Activated CD4-positive, alpha-beta memory T cell treated with anti-CD3 and anti-CD28 coated beads, Interleukin-2, amount 10 ng/mL, durations not matched to agents 7 days and 5 days (primary cell): ENCODE measurements at places on chromosomes 6 and 20. TPM values are rescaled to one million over a fixed set of nuclear protein-coding genes. Genes with fewer than 3 reads are reported as not detected.

GRCh38 chr6:169866140-169866534, 114.7 kb downstream of the ERMARD start:
- no peaks in the 10 kb centered on the region for H3K27me3 ChIP-seq
- DNase-seq, result no peak
- no peaks in the 10 kb centered on the region for H3K36me3 ChIP-seq
- H3K4me3 ChIP-seq, result no peak overlapping the region

DNA sequence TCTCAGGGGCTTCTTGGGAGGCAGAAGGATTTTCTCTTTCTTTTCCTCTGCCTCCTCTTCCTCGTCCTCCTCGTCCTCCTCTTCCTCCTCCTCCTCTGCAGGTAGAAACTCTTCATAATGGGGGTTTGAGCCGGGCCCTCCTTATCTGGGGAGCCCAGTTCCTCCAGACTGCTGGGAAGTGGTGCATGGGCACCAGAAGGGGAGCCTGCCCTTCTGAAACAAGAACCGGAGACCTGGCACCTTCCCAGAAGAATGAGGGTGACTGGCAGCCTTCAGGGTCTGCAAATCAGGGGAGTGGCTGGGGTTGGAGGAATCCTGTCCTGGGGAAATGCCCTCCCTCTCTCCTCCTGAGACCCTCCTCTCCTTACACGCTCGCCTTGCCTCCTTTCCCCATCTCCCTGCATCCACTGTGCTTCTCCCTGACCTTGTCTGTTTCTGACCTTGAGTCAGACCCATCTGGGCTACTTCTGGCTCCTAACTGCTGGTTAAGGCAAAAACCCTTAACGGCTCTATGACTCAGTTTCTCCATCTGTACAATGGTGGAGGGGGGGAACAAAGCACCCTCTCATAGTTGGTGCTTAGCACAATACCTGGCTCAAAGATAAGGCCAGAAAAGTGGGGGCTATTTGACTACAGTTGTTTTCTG, 1.7 kb downstream of the TULP1 start:
- H3K27me3 ChIP-seq, result peaks cover 26% of the 10 kb centered on the region
- no peak overlapping the region for H3K27ac ChIP-seq
- no peak for DNase-seq
- no peaks in the 10 kb centered on the region for H3K36me3 ChIP-seq
- no peak overlapping the region for H3K4me3 ChIP-seq
- no peaks in the 10 kb centered on the region for H3K4me1 ChIP-seq

DNA sequence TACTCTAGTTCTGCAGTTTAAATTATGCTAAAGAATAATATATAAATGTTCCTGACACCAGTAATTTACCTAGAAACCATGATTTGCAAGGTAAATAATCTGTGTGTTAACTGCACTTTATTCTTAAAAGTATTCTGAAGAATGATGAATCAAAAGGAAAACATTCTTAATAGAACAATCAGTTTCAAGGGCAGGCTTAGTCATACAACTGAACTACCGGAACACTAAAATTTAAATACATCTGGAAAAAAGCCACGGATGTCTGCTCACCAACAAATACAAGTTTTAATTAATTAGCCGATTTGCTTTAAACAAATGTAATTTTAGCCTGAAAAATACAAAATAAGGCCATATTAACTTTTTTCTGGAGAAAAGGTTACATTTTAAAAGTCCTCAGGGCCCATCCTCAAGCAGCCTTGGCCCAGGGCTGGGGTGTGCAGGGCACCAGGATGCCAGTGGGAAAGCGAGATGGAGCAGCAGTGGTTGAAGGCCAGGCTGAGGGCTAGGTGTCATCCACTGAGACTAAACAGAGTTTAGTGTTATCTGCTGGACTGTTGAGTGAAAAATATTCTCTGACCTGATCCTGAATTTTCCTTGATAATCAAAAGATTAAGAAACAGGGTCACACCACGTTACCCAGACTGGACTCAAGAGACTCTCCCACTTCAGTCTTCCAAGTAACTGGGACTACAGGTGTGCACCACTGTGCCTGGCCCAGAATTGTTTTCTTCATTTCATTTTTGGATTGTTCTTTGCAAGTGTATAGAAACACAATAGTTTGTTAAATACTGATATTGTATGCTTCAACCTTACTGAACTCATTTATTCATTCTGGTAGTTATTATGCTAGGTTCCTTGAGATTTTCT, 88.2 kb upstream of the DST start:
- H3K27ac ChIP-seq, result no peak overlapping the region
- H3K27me3 ChIP-seq, result peaks cover 4% of the 10 kb centered on the region
- no peak for DNase-seq
- no peaks in the 10 kb centered on the region for H3K4me1 ChIP-seq
- H3K4me3 ChIP-seq, result no peak overlapping the region

- H3K27ac ChIP-seq, result no peak overlapping the region
- H3K36me3 ChIP-seq, result no peaks in the 10 kb centered on the region
- no peak overlapping the region for H3K4me3 ChIP-seq
- H3K27me3 ChIP-seq, result no peaks in the 10 kb centered on the region
- DNase-seq, result no peak
Measured at GRCh38 chr6:126949786-126950185, 168.7 kb upstream of the RSPO3 start.

DNA sequence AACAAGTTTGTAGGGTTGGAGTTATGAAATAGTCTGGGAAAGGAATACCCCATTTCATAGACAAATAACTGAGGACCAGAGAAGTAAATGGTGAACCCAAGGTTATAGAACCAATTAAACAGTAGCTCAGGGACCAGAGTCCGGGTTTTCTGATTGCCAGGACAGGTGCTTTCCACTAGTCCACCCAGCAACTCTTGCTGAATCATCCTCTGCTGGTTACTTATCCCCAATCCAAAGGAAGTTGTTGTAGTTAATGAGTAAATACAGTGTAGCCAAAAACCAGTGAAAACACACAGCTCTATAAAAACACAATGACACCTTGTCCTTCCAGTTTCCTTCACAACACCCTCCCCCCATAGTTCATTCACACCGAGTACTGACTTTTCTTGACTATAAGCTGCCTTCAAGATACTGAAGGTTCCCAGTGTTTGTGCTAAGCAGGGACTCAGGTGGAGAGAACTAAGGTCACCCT, 766 bp upstream of the TINAG start:
- H3K27me3 ChIP-seq, result no peaks in the 10 kb centered on the region
- DNase-seq, result no peak
- no peak overlapping the region for H3K27ac ChIP-seq

DNA sequence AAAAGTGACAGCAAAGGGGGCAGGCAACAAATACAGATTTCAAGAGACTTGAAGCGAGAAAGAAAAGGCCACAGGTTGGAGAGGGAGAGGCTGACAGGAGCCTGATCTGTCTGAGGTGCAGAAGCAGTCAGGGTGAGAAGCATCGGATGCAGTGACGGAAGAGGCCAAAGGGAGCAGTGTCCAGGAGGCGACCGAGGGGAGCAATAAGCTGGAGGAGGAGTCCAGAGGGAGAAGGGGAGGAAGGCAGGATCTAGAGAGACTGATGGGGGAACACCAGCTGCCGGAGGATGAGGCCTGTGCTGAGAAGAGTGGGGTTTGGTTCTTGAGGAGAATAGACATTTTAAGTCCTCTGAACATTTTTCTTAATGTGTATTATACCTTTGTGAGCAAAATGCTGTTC, 23.8 kb downstream of the FARS2 start:
- peaks cover 8% of the 10 kb centered on the region for H3K36me3 ChIP-seq
- no peaks in the 10 kb centered on the region for H3K27me3 ChIP-seq
- H3K4me1 ChIP-seq, result peaks cover 68% of the 10 kb centered on the region
- no peak overlapping the region for H3K27ac ChIP-seq

GRCh38 chr6:72246926-72247325, 360.6 kb downstream of the RIMS1 start:
- no peak overlapping the region for H3K27ac ChIP-seq
- H3K4me1 ChIP-seq, result no peaks in the 10 kb centered on the region
- H3K4me3 ChIP-seq, result no peak overlapping the region
- DNase-seq, result no peak
- no peaks in the 10 kb centered on the region for H3K36me3 ChIP-seq

DNA sequence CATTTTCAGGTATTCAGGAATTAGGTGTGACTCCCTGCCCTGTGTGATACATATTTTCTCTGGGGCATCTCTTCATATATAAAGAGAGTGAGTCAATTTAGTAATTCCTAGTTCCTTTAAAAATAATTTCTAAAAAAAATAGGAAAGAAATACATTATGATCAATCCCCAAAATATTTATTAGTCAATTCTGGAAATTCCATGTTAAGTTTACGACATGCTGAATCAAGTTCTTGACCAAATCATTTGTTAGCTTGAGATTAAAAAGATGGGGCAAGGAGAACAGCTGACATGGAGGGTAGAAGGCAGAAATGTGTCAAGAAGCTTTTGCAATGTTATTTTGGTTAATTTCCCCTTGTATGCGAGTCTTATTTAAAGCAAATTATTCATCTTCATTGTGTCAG, 22.7 kb upstream of the PRDM1 start:
- H3K4me3 ChIP-seq, result no peak overlapping the region
- peaks cover 2% of the 10 kb centered on the region for H3K4me1 ChIP-seq
- H3K27ac ChIP-seq, result no peak overlapping the region
- no peaks in the 10 kb centered on the region for H3K27me3 ChIP-seq
- no peak for DNase-seq

DNA sequence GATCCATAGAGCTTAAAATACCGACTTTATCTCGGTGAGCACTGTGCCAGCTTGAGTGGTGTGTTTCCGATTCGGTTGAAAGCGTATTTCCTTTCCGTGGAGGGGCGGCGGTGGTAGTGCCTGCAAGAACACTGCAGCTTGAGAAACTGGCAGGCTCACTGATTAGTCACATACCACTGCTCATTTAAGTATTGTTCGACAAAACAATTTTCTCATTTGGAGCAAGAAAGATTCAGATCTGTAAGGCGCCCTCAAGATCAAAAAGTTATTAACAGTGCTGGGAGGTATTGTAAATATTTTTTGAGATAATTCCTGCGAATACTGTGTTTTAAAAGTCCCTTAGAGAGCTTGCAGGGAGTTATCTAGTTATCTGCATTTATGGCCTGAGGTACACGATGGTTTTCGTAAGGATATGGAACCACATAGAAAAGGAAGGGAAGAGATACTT, 1.3 kb downstream of the MAPK14 start:
- peaks cover 45% of the 10 kb centered on the region for H3K4me1 ChIP-seq
- H3K36me3 ChIP-seq, result peaks cover 26% of the 10 kb centered on the region
- peak overlapping the region; percentile 83 for H3K4me3 ChIP-seq

GRCh38 chr20:40849456-40849855, 160.4 kb upstream of the MAFB start:
- H3K4me3 ChIP-seq, result no peak overlapping the region
- no peaks in the 10 kb centered on the region for H3K36me3 ChIP-seq
- H3K4me1 ChIP-seq, result no peaks in the 10 kb centered on the region
- H3K27ac ChIP-seq, result no peak overlapping the region

- no peaks in the 10 kb centered on the region for H3K27me3 ChIP-seq
- H3K27ac ChIP-seq, result no peak overlapping the region
- no peak for DNase-seq
Measured at GRCh38 chr20:41523857-41524256, 94.3 kb downstream of the CHD6 start.

DNA sequence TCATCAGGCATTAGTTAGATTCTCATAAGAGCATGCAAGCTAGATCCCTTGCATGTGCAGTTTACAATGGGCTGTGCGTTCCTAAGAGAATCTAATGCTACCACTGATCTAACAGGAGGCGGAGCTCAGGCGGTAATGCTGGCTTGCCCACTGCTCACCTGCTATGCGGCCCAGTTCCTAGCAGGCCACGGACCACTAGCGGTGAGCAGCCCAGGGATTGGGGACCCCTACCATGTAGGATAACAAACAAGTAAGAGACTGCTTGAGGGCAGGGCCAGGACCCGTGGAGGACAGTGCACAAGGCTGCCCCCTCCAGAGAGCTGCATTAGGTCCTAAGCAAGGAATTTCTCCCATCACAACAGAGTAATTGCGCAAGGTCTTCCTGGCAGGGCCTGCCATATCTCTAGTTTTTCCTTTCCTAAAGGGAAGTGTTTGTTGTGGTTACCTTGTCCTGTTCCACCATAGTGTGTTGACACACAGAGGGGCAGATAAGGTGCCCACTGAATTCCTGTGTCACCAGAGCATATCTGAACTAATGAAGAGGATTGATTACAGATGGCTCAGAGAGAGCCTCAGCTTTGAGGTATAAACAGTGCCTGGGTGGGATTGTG, 58.0 kb downstream of the PACRG start:
- no peak for DNase-seq
- no peak overlapping the region for H3K4me3 ChIP-seq
- H3K27ac ChIP-seq, result no peak overlapping the region
- no peaks in the 10 kb centered on the region for H3K4me1 ChIP-seq

DNA sequence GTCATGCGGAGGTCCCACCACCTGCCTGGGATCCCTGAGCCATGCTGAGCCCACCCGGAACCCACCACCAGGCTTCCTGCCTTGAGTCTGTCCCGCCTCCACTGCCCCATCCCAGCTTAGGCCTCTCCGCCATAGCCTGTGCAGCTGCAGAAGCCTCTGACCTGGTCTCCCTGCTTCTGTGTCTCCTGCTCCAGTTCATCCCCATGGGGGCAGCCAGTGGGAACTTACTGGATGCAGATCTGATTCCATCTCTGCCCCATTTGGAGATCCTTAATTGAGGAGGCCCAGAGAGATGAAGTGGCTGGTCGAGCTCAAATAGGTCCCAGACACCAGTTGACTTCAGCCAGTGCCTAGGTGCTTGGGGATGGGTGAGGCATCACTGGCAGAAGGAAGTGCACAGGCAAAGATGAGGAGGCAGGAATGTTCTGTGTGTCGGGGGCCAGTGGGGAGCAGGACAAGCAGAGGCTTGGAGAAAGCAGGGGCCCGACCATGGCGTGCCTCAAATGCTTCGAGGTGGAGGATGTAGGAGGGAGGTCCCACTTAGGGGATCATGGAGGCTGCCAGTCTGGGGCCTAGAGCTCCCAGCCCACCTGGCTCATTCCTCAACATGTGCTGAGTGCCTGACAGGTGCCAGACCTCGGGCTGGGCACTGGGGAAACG, 112.8 kb downstream of the TOX2 start:
- peaks cover 6% of the 10 kb centered on the region for H3K36me3 ChIP-seq
- peak; percentile 11 for DNase-seq
- H3K27me3 ChIP-seq, result peaks cover 87% of the 10 kb centered on the region
- H3K4me3 ChIP-seq, result no peak overlapping the region
- H3K4me1 ChIP-seq, result peaks cover 41% of the 10 kb centered on the region

DNA sequence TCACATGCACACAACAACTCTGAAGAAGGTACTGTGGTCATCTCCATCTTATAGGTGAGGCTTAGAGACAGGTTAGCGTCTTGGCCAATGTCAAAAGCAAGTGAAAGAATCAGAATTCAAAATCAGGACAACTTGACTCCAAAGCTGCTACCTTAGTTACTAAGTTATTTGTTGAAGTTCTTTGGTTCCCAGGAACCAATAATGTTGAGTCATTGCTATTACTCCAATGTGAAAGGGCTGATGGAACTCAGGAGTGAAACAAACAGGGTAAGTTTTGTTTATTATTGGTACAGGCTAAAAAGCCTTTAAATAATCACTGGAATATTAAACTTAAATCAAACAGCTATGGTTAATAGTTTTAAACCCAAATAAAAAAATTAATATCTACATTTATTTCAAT, 111.1 kb downstream of the PDSS2 start:
- no peak overlapping the region for H3K27ac ChIP-seq
- no peaks in the 10 kb centered on the region for H3K4me1 ChIP-seq
- no peak for DNase-seq

GRCh38 chr6:86251106-86251505, 608.4 kb upstream of the SYNCRIP start:
- no peaks in the 10 kb centered on the region for H3K27me3 ChIP-seq
- DNase-seq, result no peak
- no peaks in the 10 kb centered on the region for H3K36me3 ChIP-seq
- no peak overlapping the region for H3K4me3 ChIP-seq
- H3K27ac ChIP-seq, result no peak overlapping the region

The KPNA5 gene
- total RNA-seq, result 7.1 TPM

The MUCL3 gene
- not detected for total RNA-seq

The CD24 gene
- total RNA-seq, result 0.40 TPM

The DYNLRB1 gene
- total RNA-seq, result 107 TPM
